HS-5 (cell line): ENCODE measurements at places on chromosomes 4 and X.

- no peak for DNase-seq
Measured at GRCh38 chr4:186029571-186030398, 39.2 kb upstream of the TLR3 start.

DNA sequence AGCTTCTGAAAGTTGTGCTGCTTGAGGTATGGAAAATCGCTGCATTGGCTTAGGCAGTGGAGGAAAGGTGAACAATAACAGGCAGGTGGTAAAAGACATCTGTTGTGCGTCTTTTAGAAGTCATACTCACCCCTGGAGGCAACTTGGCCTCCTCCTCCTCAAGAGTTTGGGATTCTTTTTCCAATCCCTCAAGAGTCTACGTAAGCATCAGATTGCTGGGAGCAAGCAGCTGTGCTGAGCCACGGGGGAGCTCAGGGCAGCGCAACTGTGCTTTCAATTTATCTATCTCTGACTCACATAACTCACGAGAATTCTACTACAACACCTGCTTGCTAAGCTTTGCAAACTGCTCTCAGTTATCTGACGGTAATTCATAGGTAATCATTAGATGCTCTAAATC is 6.4 kb upstream of the RBMX2 start:
- no peak for DNase-seq

- DNase-seq: no peak
Measured at GRCh38 chr4:156186111-156186510, 232.4 kb upstream of the CTSO start.

DNA sequence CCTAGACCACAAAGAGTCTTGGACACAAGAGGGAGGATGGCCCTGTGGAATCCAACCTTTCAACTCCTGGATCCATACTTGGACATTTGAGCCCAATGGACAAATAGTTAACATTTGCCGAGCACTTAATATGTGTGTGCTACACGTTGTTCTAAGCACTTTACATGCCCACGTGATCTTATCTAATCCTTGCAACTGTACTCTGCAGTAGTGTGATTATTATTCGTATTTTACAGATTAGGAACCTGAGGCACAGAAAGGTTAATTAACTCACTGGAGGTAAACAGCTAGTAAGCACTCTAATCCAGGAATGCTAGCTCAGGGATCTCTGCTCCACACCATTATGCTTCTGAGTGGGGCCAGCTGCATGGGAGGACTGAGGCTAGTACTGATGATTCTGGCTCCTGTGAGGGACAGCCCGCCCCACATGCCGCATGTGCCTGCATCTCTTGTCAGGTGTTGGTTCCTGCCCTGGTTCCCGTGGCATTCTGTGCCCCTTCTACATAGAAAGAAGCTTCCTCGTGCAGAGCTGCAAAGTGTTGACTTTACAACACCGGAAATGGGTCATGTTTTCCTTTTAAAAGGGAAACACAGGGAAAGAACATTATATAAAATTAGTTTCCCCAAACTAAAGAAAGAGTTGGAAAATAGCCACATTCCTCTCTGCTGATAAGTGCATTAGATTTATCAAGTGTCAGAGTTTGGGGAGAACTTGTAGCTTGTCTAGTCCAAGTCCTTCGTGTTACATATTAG is 34.8 kb downstream of the PLAC1 start:
- DNase-seq: no peak
